HCEC 1CT (cell line): ENCODE measurements at places on chromosomes 6 and 20.

GRCh38 chr6:162857326-162857725 is 129.6 kb downstream of the PACRG start:
- DNase-seq: no peak

DNA sequence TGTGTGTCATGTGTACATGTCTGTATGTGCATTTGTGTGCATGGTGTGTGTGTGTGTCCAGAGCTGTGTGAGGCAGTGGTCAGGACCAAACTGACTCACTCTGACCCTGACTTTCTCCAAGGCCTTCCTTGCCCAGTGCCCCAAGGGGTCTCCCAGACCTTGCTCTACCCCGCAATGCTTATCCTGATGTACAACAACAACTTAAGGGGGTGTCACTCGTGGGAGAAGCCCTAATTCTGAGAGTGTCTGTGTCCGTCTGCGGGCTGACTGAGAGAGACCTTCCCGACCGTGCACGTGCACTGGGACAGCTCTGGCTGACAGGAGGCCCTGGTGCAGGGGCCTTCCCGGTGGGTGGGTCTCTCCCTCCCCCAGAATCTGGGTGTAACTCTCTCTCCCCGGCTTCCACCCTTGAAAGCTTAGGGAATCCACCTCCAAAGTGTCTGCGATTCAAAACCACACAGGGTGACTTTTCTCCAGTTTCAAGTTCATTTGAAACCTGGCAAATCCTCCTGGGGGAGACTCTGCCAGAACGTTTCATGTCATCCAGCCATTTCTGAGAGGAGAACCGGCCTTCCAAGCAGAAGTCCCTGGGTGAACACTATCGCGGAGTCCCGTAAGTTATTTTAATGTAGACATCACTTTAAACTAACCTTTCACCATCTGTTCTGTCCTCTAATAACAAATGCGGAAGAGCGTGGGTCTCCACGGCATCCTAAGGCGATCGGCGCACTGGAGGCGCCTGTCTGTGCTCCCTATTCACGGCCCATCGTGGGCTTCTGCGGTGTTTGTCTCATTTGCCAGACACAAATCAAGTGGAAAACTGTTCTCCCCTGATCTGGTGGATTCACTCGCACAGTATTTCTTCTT is 225.5 kb downstream of the TAF4 start:
- DNase-seq: no peak

- DNase-seq: no peak
Observed at GRCh38 chr6:123333000-123333756, 303.6 kb downstream of the TRDN start.

DNA sequence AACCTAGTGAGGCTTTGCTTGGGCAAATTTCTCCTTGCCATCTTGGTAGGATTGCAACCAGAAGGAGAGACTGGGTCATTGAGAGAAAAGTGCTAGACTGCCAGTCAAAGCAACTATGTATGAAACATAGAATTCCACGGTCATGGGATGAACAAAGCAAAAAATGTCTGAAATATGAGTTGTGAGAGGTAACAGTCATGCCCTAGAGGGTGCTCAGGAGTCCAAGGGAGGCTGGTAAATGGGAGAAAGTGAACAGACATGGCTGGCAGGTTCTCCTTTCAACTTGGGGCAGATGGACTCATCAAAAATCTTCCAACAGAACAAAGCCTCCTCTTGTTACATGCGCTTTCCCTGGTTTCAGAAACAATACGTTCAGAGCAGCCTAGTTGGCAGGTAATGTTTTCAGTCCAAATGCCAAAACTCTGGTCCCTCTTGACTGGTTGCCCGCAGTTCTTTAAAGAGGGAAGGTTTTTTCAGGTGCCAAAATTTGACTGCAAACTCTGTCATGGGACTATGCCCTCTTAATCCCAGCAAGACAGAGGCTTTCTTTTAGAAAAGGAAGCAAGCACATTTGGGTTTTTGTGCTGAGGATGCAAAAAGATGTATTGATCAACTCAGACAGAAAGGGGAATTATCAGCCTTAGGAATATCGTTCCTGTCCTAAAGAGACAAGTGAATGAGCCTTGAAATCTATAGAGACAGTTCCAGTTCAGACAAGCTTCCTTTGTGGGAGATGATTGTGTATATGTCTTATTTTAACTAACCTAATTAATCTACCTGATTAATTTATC is 68.5 kb upstream of the SASH1 start:
- DNase-seq: peak; percentile 15

DNA sequence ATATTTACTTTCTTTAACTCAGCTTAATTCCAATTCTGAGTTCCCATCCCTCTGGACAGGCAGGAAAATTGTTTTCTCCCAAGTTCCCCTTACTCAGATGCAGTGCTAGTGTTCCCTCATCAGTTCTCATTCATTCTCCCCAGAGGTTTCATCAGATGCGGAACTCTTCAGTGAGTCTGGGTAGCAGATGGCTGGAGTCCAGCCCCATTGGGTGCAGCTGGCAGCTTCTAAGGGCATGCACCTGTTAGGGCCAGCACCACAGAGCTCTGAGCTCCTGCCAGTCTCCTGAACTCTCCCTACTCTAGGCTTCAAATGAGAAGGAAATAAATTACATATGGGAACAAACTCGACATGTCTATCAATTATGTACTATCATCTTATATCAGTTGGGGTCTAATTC is 76.6 kb downstream of the SOD2 start:
- no peak for DNase-seq

GRCh38 chr6:110398778-110399177 is 16.6 kb downstream of the DDO start:
- peak; percentile 66 for DNase-seq

DNA sequence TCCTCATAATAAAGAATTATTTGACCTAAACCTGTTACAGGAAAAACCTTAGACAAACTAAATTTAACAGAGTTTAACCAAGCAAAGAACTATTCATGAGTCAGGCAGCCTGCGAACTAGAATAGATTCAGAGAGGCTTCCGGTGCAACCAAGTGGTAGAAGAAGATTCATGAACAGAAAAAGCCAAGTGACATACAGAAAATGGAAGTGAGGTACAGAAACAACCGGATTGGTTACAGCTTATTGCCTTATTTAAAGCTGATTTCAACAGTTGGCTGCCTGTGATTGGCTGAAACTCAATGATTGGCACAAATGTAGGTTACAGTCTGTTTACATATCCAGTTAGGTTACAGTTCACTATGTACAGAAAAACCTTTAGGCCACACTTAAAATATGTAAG is 10.1 kb downstream of the PPP1R3G start:
- peak; percentile 15 for DNase-seq

- DNase-seq: no peak
Observed at GRCh38 chr6:3895312-3895653, 46.1 kb downstream of the FAM50B start.

DNA sequence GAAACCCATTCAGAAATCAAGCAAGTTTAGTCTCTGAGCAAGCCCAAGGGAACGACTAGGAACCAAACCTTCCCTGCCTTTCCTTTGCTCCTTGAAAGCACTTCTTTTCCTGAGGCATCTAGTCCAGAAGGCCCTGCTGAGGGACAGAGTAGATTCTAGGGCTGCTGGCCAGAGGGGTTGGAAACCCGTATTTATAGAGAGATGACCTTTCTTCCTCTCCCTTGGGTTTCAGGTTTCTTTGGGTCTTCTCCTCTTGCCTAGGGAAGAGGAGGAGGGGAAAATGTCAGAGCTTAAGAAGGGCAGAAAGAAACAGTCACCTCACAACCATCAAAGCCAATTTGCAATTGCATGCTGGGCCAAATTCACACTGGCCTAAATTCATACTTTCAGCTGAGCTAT is 5.8 kb downstream of the APOBEC2 start:
- DNase-seq: no peak

DNA sequence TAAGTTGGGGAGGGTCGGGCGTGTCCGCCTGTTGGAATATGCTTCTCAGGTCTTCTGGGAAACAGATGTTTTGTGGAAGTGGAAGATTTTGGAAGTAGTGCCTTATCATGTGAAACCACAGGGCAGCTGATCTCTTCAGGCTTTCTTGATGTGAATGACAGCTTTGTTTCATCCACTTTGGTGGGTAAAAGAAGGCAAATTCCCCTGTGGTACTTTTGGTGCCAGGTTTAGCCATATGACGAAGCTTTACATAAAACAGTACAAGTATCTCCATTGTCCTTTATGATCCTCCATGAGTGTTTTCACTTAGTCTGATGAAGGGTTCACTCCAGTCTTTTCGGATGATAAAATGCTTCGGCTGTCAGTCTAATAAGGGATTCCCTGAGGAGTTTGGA is 4.6 kb downstream of the IRF4 start:
- DNase-seq: no peak

- no peak for DNase-seq
Observed at GRCh38 chr6:84773133-84773430, 8.7 kb upstream of the TBX18 start.

- no peak for DNase-seq
Observed at GRCh38 chr6:27812078-27812804, 100.0 kb downstream of the OR2B2 start.

GRCh38 chr6:119739769-119740168 is 390.2 kb upstream of the MAN1A1 start:
- DNase-seq: no peak

- peak; percentile 17 for DNase-seq
Observed at GRCh38 chr20:47927385-47927851, 142.1 kb upstream of the SULF2 start.

DNA sequence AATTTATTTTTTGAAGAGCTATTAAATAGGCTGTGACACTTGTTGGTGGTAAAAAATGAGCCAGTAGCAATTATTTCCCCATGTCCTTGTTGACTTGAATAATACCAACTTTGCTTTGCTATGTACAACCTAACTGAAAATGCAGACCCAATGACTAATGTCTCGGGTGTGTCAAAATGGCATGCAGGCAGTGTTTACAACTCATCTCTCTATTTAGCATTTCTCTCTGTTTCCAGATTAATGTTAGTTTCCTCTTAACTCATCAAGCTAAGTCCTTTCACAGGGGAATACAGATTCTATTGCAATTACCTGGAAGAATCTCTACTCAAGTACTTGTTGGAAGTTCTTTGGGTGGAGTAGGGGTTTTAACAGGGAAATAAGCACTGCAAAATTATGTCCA is 504.4 kb downstream of the BCKDHB start:
- DNase-seq: peak; percentile 73

- no peak for DNase-seq
Observed at GRCh38 chr6:5510331-5511133, 249.2 kb downstream of the FARS2 start.

GRCh38 chr6:15374119-15374518 is 128.2 kb downstream of the JARID2 start:
- no peak for DNase-seq

DNA sequence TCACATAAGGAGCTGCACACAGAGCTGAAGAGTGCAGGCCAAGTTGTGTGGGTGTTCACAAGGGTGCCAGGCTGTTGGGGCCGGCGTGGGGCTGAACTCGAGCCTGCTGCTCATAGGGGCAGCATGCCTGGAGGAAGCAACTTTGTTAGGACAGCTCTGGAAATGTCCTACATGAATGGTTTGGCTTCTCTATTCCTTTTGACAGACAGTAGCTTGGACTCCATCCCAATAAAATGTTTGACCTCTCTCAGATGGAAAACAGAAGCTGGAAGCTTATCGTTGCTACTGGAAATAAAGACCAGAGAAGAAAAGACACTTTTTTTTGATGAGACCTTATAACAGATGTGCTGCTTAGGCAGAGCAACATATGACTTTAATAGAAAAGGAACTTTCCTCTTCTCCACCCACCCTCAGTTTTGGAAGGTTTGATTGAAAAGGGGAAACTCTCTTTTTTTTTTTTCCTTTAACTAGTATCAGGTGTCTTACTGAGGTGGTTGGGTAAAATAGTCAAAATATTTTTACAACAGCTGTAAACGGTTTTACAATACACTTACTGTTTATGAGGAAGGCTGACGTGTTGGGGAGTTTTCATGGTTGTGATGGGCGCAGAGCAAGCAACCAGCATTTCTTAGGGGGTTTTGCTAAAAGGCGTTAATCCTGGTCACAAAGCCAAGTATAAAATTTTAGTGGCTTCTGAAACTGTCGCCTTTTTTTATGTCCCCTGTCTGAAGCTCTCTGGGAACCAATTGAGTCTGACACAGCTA is 80.7 kb upstream of the EEF1E1 start:
- DNase-seq: no peak

DNA sequence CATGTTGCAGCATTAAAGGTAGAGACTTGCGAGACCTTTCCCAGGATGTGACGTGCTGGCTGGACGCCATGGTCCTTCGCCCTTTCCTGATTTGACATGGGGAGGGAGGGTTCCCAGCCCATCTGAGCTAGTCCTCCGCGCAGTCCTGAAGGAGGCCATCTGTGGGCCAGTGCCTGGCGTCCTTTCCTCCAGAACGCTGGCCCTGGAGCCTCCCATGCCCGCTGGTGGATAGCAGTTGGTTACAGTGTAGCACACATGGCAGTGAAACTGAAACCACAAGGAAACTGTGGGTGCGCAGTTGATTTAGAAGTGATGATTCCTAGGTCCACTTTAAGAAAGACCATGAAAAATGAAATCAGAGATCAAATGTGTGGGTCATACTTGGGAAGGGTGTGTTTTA is 193.7 kb downstream of the CDH4 start:
- no peak for DNase-seq

GRCh38 chr6:157333537-157333936 is 10.2 kb upstream of the TMEM242 start:
- DNase-seq: no peak

DNA sequence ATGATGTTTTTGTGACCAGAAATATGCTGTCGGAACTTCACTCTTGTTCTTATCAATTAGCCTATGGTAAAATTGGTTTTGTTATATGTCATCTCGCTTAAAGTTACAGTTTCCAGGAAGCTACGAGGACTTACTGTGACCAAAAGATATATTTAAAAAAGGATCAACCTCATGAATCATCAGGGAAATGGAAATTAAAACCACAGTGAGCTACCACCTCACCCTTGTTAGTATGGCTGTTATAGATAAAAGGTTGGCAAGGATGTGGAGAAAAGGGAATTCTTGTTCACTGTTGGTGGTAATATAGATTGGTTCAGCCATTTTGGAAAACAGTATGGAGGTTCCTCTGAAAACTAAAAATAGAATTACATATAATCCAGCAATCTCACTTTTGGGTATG is 14.3 kb upstream of the INSM1 start:
- DNase-seq: no peak

DNA sequence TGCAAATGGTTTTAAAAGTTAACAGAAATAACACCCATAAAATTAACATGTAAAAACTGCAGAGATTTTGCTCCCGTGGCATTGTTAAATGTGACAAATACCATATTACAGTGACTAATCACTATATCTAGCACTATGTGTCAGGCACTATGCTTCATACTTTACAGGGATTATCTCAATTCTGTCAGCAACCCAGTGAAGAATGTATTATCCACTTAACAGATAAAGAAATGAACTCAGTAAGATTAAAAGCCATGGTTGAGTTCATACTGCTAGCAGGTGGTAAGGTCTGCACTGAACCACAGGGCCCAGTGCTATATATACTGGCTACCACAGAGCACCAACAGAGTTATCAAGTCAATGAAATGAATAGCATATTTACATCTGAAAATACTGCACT is 65.4 kb downstream of the RWDD2A start:
- DNase-seq: no peak

DNA sequence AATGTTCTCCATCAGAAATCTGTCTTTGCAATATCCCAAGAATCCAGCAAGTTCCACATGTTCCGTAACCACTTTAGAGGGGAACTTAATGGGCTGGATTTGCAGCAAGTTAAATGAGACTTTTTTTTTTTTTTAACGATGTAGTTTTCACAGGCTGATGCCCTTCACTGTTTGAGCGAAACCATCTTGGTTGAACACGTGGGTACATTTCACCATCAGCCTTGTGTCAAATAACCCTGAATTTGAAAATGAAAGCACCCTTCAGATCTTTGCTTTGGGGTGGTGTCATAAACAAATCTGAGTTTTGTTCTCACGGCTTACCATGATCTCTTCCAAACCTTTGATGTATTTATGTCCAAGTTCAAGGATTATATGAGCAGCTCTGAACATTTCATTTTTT is 73.7 kb upstream of the EXOC2 start:
- no peak for DNase-seq

- DNase-seq: no peak
Observed at GRCh38 chr6:43926634-43927531, 156.9 kb downstream of the VEGFA start.
